Small intestine (tissue), 16 donors: ENCODE measurements at places on chromosomes 5 and 9. TPM values are rescaled to one million over a fixed set of nuclear protein-coding genes. Genes with fewer than 3 reads are reported as not detected.

DNA sequence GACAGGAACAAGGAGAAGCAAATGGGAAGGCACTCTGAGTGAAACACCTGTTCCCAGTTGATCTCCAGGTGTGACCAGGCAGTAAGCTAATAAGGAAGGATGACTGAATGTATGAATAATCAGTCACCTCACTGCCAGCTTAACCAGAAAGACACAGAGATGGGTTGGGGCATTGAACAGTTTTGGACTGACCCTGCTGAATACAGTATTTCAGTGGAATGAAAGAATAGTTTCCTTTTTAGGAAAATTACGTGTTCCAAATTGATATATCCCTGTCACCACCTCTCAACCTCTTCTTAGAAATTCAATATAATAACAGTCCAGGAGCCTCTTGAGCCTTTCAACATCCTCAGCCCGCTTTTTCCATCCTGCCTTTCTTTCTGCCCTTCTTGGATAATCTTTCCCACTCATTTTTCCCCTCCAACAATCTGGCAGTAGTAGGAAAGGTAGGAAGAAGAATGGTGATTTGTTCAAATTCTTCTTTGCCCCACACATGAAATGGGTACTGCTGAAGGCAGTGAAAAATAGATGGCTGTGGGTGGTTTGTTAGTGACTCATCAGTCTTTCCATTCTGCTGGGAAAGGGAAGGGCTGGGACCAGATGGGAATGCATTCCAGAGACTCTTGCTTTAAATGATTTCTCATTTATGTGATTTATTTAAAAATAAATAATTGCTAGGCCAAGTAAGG is 117.9 kb downstream of the ZSWIM6 start:
- peak; percentile 45 for DNase-seq

DNA sequence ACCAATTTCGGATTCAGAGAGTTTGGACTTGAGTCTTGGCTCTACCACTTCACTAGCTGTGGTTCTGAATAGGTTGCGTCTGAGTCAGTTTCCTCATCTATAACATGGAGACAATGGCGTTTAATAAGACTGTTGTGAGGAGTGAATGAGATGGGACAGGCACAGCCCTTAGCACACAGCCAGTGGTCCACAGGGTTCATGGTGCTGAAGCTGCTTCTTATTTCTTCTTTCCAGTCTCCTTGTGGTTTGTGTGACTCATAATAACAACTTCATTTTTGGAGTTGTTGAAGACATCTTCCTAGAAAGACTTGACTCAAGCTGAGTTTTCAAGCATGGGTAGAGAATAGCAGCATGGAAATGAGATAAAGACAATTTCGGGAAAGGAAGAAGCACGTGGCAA is 172.6 kb upstream of the PPP2R2B start:
- DNase-seq = no peak

GRCh38 chr5:133715616-133716015 is 103.3 kb upstream of the FSTL4 start:
- no peak for DNase-seq

DNA sequence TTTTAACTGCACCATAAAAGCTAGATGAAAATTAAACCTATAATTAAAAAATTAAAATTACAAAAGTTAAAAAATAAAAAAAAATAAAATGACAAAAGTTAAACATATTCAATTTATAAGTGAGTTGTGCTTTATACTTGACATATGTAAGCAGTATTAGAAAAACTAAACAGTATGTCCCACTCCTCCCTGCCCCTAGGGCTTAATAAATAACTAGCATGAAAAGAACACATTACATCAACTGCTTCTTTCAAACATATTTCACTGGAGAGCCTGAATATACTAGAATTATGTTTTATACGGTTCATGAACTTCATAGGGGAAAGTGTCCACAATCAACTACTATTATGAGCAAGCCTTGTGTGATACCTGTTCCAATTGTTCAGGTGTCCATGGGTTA is 47.6 kb downstream of the ECPAS start:
- DNase-seq = no peak

DNA sequence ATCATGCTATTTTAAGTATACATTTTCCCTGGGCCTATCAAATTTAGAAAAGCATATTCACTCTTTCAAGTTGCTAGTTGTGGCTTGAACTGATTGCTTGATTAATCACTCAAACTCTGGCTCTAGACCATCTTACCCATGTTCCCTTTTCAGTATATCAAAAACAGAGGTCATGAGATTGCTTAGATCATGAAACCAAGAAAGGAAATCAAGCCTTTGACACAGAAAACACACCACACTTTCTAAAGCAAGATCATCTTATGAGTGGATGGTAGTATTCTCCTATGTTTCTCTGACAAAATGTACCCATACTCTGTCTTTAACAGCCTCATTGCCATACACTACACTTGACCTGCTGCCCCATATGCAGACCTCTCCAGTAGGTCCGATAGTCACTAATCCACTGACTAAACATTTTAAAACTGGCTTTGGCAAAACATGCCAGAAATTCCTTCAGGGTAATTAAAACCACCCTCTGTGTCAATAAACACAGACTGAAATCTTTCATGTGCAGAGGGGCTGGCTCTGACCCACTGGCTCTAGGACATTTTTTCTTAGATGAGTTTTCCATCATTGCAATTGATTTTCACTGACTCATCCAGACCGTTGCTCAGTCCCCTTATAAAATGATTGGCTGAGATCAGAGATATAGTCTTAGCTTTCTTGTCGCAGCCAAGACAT is 18.2 kb downstream of the PPP2R2B start:
- no peak for DNase-seq

- DNase-seq = no peak
Observed at GRCh38 chr9:113513536-113513935, 50.0 kb downstream of the RGS3 start.

GRCh38 chr5:95704150-95704549 is 21.4 kb upstream of the SPATA9 start:
- DNase-seq = no peak

DNA sequence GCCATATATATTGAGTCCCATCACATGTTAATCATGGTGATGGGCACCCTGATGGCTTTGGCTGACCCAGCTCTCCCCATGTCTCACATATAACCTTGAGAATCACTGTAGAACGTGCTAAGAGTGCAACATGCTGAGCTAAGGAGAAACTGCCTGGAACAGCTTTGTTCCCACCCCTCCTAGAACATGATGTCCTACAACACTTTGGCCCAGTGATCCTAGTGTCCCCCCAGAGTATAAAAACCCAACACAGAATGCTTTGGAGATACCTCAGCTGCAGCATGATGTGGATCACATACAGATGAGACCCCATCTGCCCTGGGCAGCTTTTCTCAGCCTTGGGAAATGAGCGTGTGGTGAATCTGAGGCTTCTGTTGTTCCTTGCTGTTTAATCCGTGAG is 343.5 kb downstream of the NFIB start:
- no peak for DNase-seq

DNA sequence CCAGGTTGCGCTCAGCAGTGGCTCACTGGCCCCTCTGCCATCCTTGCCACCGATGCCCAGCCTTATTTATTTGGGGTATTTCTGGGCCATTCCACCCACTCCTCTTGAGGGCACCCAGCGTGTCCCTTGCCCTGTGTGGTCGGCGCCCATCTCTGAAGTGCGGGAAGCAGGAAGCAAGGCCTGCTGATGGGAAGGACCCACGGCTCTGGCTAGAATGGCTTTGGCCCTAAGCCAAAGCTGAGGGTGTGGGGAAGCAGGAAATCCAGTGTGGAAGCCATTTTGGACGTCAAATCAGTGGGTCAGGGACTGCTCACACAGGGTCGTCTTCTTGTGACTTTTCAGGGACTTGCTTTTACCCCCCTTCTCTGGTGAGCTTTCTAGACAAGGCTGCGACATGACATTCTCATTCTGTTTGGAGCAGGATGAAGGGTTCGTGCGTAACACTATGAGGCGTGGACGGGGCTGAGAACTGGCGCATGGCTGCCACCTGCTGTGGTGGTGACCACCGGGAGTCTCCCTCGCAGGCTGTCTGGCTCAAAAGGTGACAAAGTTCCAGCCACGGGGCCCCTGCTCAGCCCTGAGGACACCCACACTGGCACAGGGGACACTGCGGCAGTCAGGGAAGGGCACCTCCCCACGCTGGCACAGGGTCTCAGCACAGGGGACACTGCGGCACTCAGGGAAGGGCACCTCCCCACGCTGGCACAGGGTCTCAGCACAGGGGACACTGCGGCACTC is 50.7 kb upstream of the NKD2 start:
- DNase-seq = no peak

- DNase-seq = peak; percentile 32
Observed at GRCh38 chr9:137025517-137025966, 2.5 kb downstream of the ABCA2 start.

- peak; percentile 95 for DNase-seq
Observed at GRCh38 chr9:5628530-5629311, at the start of gene RIC1. Gene RIC1 (plus strand): TSS chr9:5629107. CDS start chr9:5629310, 203 bp downstream.

DNA sequence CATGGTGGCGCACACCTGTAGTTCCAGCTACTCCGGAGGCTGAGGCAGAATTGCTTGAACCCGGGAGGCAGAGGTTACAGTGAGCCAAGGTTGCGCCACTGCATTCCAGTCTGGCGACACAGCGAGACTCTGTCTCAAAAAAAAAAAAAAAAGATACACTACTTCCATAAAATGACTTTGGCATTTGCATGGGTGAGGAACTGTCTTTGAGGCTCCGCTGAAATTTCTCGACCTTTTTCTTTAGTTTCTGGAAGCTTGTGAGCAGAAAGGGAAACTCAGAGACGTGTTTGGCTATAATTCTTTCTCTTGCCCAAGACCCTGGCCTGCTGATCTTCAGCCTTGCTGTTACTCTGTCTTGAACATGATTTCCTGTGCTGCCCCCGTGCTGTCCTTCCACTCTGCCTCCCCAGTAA is 37.3 kb downstream of the SPIN1 start:
- no peak for DNase-seq

- DNase-seq = no peak
Observed at GRCh38 chr5:92864591-92864990, 716.4 kb downstream of the NR2F1-AS1 start.

GRCh38 chr5:128111818-128112448 is 28.4 kb downstream of the SLC12A2 start:
- no peak for DNase-seq

DNA sequence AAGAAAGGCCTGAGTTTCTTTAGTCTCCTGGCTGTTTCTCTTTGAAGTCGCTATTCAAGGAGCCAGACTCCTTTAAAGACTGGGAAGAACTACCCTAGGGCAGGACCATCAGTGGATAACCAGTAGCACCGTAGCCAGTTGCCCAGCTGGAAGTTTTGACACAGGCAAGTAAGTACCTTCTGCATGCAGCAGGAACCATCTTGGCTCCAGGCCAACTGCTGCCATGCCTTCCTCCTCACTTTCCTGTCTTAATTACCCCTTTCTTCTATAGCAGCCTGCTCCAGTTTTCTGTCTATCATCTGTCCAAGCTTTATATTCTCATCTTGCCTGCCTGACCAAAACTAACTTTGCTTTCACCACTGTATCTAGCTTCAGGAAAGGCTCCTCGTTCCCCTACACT is 149.7 kb upstream of the SV2C start:
- DNase-seq = no peak

DNA sequence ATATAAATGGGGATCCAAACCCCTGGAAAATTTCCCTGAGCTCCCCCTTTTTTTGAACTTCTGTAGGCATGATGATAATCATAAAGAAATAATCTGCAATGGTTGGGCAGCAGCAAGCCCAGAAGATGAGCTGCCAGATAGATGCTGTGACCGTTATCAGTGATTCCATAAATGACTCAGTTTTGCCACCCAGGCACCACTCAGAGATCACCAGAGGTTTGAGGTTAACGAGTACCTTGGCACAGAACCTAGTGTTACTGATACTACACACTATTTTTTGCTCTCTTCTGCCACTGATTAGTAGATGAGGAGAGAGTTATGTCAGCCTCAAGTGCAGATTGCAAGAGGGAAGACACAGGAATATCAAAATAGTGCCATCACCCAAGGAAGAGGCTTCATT is 199.3 kb upstream of the PTGER4 start:
- no peak for DNase-seq

- no peak for DNase-seq
Observed at GRCh38 chr9:36575411-36575882, 2.8 kb downstream of the MELK start.

The SPINK4 gene
- polyA plus RNA-seq = 361 TPM

The LTC4S gene
- not detected for polyA plus RNA-seq

The DAPK1 gene
- 21.7 TPM for polyA plus RNA-seq

The PKD2L2 gene
- not detected for polyA plus RNA-seq

The MOB3B gene
- 16.9 TPM for polyA plus RNA-seq

The INSL6 gene
- not detected for polyA plus RNA-seq

The OR1J2 gene
- not detected for polyA plus RNA-seq

The ITK gene
- polyA plus RNA-seq = 1.7 TPM
